ENCODE measurements at places on chromosomes 5 and 9. TPM values are rescaled to one million over a fixed set of nuclear protein-coding genes. Genes with fewer than 3 reads are reported as not detected.

The MLANA gene
- total RNA-seq: not detected

DNA sequence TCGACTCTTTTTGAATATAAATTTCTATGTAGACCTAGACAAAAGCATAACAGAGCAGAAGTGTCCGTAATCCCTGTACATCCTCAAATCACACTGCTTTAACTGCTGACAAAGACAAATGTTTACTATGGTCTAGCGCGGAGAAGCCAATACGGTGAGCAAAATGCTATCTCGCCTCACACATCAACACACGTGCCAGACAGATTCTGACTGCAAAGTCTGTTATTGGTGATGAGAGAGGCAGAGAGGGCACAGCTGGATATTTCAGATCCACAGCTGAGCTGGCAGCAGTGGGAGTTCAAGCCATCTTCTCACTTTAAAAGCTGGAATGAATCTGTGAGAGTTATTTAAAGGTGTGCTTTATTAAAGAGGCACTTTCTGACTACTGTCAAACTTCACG lies 124.3 kb downstream of the ARL15 start:
- H3K4me1 ChIP-seq: no peaks in the 10 kb centered on the region
- H3K27ac ChIP-seq: no peak overlapping the region
- no peaks in the 10 kb centered on the region for H3K36me3 ChIP-seq
- no peak for DNase-seq
- no peak overlapping the region for H3K4me3 ChIP-seq

The PAPPA gene
- total RNA-seq: 1.3 TPM

- H3K4me1 ChIP-seq: peaks cover 12% of the 10 kb centered on the region
- no peak overlapping the region for H3K4me3 ChIP-seq
- peaks cover 5% of the 10 kb centered on the region for H3K36me3 ChIP-seq
- DNase-seq: no peak
- H3K27me3 ChIP-seq: no peaks in the 10 kb centered on the region
These were observed 25.9 kb downstream of the CSF1R start for GRCh38 chr5:150060471-150060870.

DNA sequence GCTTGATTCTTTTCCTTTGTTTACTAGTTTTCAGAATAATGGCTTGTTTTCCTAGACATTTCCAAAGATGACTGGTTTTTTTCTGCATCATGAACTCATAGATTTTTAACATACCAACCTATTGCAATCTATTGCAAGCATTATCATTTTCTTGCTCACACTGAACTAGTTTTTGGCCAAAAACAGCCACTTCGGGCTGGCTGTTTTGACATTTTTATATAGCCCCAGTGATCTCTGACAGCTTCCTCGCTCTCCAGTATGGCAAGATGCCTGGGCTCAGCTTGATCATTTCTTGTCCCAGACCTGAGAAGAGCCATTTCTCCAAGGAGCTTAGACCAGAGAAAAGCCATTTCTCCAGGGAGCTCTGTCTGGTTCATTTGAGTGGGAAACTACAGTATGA lies 94.3 kb upstream of the MAMDC2 start:
- peak; percentile 32 for DNase-seq
- no peak overlapping the region for H3K4me3 ChIP-seq
- H3K27me3 ChIP-seq: no peaks in the 10 kb centered on the region
- no peaks in the 10 kb centered on the region for H3K36me3 ChIP-seq

- peak; percentile 89 for DNase-seq
- no peak overlapping the region for H3K4me3 ChIP-seq
- peaks cover 30% of the 10 kb centered on the region for H3K36me3 ChIP-seq
- H3K4me1 ChIP-seq: peaks cover 8% of the 10 kb centered on the region
- H3K27me3 ChIP-seq: no peaks in the 10 kb centered on the region
These were observed 17.3 kb upstream of the ODF2 start for GRCh38 chr9:128438343-128439109.

DNA sequence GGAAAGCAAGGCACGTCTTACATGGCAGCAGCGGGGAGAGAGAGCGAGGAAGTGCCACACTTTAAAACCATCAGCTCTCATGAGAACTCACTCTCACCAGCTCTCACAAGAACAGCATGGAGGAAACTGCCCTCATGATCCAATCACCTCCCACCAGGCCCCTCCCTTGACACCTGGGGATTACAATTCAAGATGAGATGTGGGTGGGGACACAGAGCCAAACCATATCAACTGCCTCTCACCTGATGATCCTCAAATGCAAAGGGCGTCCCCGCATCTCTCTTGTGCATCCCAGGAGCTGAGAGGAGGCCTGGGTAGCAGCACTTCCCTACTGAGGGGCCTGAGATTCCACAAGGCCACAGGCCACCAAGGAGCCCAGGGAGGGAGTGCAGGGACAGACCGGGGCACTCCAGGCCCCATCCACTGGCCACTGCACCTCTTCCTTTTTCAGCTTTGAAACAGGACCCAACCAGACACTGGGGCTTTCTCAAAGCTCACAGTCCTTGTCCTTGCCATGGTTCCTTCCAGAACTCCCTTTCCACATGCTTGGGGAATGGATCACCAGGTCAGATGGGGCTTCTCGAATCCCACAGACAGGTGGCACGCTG lies 54.5 kb upstream of the IL17B start:
- no peak overlapping the region for H3K4me3 ChIP-seq
- H3K27ac ChIP-seq: no peak overlapping the region
- DNase-seq: no peak
- no peaks in the 10 kb centered on the region for H3K27me3 ChIP-seq
- H3K4me1 ChIP-seq: peaks cover 9% of the 10 kb centered on the region

Measured in muscle of leg (tissue), 16 donors.